Eye (tissue), 1 donor: ENCODE measurements at places on chromosomes 4 and X.
A peak's percentile ranks its signal among the peaks of the same experiment; 100 is the strongest.

DNA sequence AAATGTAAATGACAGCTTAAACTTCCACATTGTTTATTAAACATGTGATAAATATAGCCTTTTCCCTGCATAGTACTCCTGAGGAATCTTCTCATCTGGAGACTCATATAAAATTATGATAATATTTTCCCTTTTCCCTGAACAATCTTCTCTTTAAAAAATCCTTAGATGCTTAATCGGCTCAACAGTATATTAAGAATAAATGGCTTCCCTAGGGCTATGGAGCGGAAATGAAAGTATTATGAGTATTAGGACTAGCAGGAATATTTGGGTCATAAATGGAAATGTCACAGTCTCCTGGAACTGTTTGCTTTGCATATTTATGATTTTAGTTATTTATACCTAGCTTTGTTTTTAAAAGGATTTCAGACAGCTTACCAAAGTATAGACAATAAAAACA lies 200.7 kb upstream of the PDE5A start:
- DNase-seq = no peak

GRCh38 chr4:150232029-150232428 lies 153.8 kb downstream of the DCLK2 start:
- no peak for DNase-seq

DNA sequence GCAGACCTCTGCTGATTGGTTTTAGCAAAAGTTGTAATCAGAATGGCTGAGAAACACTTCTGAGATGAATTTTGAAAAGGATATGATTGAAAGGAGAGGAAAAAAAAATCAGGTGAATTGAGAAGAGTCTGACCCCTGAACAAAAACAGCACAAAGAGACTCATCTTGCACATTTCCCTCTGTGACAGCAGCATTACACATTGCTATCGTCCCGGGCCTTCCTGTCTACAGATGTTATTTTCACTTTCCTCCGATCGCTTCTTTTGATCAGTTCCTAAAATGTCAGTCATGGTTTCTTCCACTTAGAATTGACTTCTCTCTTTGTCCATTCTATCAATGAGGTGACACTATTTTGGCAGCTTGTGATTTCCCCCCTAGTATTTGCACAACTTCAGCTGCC lies 262.6 kb downstream of the GPC3 start:
- no peak for DNase-seq

DNA sequence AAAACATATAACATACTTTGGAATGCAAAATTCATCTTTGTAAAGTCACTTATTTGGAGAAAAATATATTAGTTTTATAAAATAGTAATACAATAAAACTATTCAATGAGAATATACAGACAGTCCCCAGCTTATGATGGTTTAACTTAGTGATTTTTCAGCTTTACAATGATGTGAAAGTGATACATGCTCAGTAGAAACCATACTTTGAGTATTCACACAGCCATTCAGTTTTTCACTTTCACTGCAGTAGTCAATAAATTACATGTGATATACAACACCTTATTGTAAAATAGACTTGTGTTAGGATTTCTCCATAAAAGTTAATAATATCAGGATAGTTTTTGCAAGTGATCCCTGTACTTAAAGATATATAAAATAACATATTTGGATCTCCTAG lies 436.0 kb downstream of the CENPC start:
- no peak for DNase-seq

DNA sequence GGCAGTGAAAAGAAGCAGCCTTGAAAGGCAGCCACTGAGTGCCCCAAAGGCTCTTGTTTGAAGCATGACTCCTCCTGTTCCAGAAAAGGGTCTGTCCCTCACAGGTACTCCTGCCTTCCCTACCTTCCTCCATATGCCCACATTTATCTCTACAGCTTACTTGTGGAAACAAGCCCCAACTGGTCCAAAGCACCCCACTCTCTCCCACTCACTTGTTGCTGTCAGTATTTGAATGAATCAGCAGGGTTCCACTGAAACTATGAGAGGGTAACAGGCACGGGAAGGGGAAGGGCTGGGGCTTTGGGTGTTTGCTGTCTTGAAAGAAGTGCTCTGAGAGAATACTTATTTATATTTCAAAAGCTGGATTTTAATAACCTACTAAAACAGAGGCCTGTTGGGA lies 34.9 kb downstream of the GPR143 start:
- DNase-seq = no peak

DNA sequence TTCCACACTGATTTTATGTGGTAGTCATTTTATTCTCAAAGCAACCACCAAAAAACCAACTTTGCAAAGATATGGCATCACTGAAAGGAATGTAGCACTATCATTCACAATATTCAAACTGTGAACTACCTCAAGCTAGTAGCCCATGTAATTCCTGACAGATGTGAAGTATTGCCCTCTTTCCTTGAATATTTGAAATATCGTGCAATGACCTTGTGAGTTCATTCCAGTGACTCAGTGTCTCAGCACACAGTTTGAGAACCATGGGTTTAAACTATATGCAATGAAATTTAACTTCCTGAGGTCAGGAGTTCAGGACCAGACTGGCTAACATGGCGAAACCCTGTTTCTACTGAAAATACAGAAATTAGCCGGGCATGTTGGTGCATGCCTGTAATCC lies 20.9 kb upstream of the IQCM start:
- DNase-seq = no peak

DNA sequence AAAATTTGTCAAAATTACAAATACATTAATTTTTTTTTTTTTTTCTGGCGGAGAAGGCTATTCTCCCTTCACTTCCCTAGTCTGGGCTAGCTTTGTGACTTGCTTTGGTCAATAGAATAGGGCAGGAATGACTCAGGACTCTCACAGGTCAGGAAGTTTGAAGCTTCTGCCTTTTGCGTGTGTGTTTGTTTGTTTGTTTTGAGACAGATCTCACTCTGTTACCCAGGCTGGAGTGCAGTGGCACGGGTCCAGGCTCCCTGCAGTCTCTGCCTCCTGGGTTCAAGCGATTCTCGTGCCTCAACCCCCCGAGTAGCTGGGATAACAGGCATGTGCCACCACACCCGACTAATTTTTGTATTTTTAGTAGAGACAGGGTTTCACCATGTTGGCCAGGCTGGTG lies 55.9 kb upstream of the USP9X start:
- no peak for DNase-seq

DNA sequence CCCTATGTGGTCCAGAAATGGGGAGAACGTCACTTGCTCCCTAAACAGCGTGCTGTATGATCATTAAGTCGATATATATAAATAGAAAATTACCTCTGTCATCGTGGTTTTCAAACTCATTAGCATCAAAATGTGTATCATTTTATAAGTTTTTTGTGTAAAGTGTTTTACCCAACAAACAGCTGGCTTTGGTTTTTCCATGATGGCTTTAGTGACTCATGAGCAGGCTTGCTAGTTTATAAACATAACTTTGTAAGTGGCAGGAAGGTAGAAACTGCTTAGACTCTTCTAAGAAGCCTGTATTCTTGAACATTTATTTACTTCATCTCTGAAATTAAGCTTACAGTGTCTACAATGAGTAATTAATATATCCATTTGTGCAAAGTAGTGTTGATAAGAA lies 108.4 kb upstream of the DIPK2B start:
- DNase-seq = no peak

DNA sequence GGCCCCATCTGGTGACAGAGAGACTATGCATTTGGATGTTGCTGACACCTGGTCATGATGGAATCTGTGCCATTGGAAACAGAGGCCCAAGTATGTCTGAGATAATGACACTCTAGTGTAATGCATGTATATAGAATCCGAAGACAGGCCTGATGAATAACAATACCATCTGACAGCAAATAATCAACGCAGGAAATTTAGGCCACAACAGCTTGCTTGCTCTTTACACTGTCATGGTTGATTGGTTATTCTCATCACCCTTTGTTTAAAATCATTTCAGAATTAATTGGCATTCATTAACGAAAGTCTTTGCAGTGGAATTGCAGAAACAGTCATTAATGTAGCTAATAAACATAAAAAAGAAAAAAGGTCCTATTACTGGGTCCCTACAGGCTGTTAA lies 194.8 kb downstream of the AFF2 start:
- DNase-seq = peak; percentile 61

DNA sequence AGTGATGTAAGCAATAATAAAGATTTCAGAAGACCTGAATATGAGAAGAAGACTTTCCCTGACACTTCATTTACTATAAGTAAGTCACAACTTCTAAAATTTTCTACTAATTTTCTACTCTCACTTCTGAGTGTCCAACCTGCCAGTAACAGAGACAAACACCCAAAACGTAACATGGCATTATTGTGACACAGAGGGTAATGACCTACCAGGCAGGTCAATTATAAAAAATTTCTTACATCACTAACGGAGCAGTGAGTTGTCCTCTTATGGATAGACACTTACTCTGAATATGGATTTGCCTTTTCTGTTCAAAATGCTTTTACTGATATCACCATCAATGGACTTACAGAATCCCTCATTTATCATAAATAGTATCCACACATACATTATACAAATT lies 405.9 kb upstream of the MAGEB16 start:
- no peak for DNase-seq

GRCh38 chr4:144710526-144710912 lies 64.6 kb downstream of the HHIP start:
- DNase-seq = no peak

- DNase-seq = no peak
Measured at GRCh38 chrX:18639280-18639679, 32.6 kb downstream of the RS1 start.

- no peak for DNase-seq
Measured at GRCh38 chrX:142089193-142089592, 115.9 kb downstream of the MAGEC2 start.

GRCh38 chr4:150140774-150141400 lies 62.6 kb downstream of the DCLK2 start:
- no peak for DNase-seq
